ENCODE measurements at places on chromosomes 7 and 10.

GRCh38 chr7:50266635-50267386 lies 37.7 kb upstream of the IKZF1 start:
- no peak for DNase-seq

DNA sequence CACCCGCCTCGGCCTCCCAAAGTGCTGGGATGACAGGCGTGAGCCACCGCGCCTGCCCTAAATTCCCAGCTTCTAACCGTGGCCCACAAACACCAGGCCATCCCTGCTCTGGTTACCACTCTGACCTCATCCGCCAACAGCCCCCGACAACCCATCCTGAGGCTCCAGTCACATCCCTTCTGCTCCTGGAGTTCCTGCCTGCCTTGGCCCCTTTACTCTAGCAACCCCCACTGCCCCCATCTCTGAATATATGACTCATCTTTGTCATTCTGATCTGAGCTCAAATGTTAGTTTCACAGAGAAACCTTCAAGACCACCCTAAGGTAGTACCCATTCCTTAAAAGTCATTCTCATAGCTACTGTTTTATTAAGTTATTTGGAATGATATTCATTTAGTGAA lies 26.6 kb downstream of the RHEB start:
- DNase-seq = no peak

- no peak for DNase-seq
Measured at GRCh38 chr10:91610444-91610843, 22.4 kb downstream of the PPP1R3C start.

GRCh38 chr10:6813856-6814255 lies 233.8 kb upstream of the PRKCQ start:
- no peak for DNase-seq

DNA sequence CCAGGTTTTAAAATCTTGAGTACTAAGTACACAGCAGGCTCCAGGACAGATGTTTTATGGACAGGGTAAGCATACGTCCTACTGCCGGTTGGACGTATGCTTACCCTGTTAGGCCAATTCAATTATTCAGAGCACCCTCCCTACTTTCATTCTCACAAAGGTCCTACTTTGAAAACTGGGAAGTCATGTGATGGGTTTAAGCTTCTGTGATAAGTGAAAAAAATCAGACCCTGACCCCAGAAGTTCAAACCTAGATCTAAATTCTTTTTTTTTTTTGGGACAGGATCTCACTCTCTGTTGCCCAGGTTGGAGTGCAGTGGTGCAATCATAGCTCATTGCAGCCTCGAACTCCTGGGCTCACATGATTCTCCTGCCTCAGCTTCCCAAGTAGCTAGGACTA lies 55.2 kb downstream of the HIPK2 start:
- no peak for DNase-seq

- peak; percentile 12 for DNase-seq
Measured at GRCh38 chr7:33448035-33448434, 318.7 kb downstream of the BBS9 start.

GRCh38 chr7:17822547-17823173 lies 117.6 kb downstream of the SNX13 start:
- no peak for DNase-seq

- no peak for DNase-seq
Measured at GRCh38 chr10:7625836-7626235, 40.9 kb downstream of the ITIH5 start.

- DNase-seq = no peak
Measured at GRCh38 chr10:103703941-103704919, 151.1 kb downstream of the SH3PXD2A start.

DNA sequence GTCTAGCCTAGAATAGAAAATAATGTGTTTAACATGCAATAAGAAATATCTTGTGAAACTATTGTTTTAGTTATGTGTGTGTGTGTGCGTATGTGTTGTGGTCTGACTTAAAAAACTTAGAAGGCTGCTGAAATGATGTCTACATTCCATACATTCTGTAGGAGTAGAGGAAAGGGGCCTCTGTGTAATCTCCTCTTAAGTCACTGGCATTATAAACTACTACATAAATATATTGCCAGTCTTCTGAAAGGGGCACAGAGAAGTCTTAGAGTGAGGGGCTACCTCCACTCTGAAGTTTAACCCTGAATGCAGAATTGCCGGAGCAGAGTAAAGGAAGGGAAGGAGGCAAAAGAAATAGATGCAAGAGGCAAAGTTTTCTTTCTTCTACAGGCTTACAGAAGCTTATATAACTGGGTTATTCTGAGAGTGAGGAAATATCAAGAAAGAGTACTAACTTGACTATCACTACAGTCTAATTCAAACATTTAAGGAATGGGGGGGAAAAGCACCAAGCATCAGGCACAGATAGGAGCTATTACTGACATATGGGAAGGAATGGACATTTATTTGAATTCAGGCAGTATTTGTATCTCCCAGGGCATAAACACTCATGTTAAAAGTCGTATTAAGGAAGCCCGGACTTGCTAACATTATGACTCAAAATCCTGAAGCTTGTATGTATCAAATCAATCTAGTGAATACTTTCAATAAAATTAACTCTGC lies 75.7 kb downstream of the DNAJC1 start:
- DNase-seq = no peak

- no peak for DNase-seq
Measured at GRCh38 chr10:47041396-47042198, 130.4 kb downstream of the PTPN20 start.

- no peak for DNase-seq
Measured at GRCh38 chr7:141463986-141464385, 87.2 kb upstream of the AGK start.

- DNase-seq = no peak
Measured at GRCh38 chr7:116329686-116330503, 119.6 kb downstream of the TES start.

DNA sequence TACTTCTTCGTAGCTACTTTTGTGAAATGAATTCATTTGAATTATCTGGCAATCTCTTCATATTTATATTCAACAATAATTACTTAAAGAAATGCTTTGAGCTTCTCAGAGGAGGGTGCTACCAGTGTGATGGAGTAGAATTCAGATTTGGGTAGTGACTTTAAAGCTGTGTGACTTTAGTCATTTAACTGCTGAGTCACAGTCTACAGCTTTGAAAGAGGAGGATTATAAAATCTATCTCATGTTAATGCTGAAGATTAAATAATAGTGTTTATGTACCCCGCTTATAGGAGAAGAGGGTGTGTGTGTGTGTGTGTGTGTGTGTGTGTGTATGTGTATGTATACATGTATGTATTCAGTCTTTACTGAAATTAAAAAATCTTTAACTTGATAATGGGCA lies 68.2 kb downstream of the CFTR start:
- no peak for DNase-seq

DNA sequence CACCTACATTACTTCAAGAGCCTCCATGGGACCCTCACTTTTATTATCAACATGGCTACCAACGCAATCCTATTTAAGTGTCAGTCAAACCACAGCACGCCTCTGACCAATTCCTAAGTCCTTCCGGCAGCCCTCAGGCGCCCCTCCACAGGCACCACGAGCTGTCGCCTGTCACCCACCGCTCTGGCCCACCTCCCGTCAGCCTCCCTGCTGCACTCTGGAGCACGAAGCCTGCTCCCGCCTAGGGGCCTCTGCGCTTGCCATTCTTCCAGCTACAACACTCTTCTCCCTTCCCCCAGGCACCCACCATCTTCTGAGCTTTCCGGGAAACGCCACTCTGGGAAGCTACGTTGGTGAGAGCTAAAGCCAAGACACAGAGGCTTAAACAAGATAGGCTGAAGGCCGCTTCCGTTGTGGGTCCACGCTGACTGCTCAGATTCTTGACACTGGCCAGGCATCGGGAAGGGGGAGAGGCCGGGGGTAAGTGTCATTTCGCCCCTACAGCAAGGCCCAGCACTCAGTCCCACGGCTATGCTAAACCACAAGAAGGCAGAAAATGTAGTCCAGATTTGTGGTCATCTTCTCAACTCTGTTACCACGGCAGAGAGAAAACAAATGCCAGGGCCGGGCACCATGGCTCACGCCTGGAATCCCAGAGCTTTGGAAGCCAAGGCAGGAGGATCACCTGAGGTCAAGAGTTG lies 56.7 kb downstream of the GNA12 start:
- no peak for DNase-seq

- DNase-seq = peak; percentile 75
Measured at GRCh38 chr10:73879296-73880173, 5.2 kb upstream of the CAMK2G start.

DNA sequence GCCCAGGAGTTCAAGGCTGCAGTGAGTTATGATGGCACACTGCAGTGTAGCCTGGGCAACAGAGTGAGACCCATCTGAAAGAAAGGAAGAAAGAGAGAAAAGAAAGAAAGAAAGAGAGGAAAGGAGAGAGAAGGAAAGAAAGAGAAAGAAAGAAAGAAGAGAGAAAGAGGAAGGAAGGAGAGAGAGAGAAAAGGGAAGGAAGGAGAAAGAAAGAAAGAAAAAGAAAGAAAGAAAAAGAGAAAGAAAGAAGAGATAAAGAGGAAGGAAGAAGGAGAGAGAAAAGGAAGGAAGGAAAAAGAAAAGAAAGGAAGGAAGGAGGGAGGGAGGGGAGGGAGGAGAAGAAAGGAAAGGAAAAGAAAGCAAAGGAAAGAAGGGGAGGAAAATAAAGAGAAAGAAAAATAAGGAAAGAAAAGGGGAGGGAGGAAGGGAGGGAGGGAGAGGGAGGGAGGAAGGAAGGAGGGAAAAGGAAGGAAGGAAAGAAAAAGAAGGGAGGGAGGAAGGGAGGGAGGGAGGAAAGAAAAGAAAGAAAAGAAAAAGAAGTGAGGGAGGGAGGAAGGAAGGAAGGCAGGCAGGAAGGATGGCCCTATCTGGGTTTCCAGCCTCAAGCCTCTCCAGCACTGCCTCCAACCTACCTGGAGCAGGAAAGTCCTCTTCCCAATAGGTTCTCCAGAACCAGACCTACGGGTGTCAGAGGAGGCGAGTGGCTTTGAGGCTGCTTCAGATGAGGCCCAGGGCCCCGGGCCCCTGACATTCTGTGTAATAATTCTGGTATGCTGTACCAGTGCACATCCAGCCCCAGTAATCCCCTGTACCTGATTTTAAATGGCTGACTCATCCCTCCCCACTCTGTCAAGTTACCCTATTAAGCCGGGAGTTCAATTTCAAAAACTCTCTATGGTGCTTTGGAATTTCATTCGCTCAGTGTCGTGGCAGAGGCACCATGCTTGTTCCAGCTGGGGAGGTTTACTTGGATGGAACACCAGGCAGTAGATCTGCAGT lies 6.8 kb upstream of the PARD3 start:
- no peak for DNase-seq

GRCh38 chr10:73073627-73074026 lies 23.0 kb downstream of the P4HA1 start:
- DNase-seq = no peak

- DNase-seq = peak; percentile 6
Measured at GRCh38 chr10:67665491-67665890, 30.5 kb downstream of the CTNNA3 start.

GRCh38 chr7:149209518-149210269 lies 14.3 kb downstream of the ZNF282 start:
- no peak for DNase-seq

- DNase-seq = no peak
Measured at GRCh38 chr10:75995041-75995430, 563.6 kb downstream of the LRMDA start.

DNA sequence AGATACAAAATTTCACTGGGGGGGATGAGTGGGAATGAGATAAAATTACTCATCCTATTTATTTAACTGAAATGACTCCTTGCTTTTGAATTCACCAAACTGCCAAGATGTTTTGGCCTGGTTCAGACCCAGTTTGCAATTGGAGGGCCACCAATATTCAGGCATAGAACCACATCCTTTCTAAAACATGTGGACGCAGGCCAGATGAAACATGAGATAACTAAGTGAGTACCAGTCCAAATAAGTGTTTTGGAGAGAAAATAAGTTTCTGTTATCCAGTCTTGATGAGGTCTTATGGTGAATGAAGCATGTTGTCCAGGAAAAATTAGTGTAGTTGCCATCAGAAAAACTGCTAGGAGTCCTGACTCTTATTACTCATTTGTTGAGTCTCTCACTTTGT lies 36.3 kb upstream of the PDK4 start:
- no peak for DNase-seq

- no peak for DNase-seq
Measured at GRCh38 chr10:45419676-45420025, 45.6 kb downstream of the ALOX5 start.

- DNase-seq = no peak
Measured at GRCh38 chr10:70551971-70552422, 50.5 kb downstream of the PRF1 start.

DNA sequence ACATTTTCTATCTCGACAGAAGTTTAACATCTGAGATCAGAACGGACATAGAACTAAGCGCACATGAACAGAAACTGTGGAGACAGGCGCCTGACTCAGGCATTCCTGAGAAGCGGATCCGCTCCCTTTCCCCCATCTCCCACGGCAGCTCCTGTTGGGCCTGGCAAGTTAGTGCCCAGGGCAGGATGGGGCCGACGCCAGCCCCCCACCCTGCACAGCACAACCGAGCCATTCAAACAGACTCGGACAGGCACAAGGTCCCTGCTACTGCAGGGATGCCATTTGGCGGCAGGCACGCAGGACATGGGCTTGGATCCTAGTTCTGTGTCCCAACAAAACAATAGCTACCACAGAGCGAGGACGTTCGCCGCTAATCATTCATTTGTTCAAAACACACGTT lies 271.8 kb downstream of the USP6NL start:
- no peak for DNase-seq

DNA sequence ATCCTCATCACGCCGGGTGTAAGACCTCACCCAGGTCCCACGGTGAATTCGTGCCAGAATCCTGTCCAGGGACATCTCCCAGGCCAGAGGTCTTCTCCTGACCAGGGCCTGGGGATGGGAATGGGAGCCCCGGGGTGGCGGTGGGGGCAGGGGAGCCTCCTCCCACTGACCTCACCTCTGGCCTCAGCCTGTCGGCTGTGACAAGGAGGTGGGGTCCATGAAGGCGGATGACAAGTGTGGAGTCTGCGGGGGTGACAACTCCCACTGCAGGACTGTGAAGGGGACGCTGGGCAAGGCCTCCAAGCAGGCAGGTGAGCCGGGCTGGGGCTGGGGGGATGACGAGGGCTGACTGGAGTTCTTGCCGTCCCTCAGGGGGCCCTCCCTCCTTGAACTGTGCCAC lies 41.3 kb downstream of the TBATA start:
- no peak for DNase-seq

DNA sequence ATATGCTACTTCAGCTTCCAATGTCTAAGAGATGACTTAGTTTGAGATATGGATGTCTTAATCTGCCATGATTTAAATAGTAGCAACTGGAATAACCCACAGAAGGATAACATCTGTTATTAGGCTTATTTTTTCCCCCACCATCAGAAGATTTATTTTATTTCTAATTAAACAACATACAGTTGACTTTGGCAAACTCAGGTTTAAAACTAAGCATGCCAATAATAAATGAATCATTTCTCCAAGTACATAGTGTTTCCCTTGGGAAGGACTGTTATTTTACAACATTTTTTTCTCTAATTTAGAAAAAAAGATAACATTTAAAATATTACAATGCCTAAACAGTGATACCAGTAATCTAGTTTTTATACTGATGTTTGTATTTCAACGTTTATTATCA lies 58.4 kb downstream of the SFTPD start:
- DNase-seq = no peak
